ENCODE measurements at places on chromosomes 1 and 21.

GRCh38 chr1:245986404-245987218, 520.5 kb downstream of the SMYD3 start:
- no peak for DNase-seq

- no peak for DNase-seq
Observed at GRCh38 chr1:117605164-117605773, 579 bp upstream of the TENT5C start.

DNA sequence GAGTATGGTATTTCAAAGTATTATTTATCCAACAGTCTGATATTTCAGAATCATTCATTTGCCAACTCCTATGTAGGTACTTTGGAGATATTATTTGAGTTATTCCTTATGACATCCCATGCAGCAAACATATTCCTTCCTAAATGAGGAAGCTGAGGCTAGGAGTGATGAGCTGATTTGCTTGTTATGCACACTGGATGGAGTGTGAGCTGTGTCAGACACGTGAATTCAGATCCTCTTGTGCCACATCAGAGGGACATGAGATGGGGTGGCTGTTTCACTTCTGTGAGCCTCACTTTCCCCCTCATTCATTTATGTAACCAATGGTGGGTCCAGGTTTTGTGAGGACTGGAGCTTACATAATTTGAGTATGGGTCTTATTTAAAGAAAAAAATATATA, 215.9 kb downstream of the DISC1 start:
- DNase-seq: no peak

DNA sequence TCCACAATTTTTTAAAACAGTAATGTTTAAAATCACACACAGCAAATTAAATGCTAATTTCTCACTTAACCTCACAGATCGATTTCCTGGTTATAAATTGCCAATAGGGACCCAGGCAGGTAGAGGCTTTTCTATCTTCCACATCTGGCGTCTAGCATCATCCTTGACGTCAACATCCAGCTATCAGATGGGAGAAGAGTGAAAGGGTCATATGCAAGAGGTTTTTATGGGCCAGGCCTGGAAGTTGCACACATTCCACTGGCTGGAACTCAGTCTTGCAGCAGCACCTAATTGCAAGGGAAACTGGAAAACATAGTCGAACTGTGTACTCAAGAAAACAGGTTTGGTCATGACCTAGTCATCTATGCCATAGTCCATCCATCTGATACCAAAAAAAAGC, 6.0 kb upstream of the EEIG2 start:
- no peak for DNase-seq

DNA sequence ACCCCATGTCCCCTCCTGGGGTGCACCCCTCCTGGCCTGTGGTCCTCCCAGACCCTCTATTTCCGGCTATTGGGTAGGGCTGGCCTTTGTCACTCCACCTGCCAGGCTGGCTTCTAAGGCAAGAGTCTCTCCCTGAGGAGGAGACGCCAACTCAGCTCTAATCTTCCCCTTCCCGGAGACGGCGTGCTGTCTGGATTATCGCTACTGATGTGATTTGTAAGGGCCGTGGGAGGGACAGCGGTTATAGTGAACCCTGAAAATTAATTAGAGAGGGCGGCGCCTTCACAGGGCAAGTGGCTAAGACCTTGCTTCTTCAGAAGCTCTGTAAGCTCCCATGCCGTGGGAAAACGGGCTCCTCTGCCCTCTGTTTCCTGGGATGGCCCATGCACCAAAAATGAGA, 207.0 kb upstream of the VAMP3 start:
- DNase-seq: no peak

DNA sequence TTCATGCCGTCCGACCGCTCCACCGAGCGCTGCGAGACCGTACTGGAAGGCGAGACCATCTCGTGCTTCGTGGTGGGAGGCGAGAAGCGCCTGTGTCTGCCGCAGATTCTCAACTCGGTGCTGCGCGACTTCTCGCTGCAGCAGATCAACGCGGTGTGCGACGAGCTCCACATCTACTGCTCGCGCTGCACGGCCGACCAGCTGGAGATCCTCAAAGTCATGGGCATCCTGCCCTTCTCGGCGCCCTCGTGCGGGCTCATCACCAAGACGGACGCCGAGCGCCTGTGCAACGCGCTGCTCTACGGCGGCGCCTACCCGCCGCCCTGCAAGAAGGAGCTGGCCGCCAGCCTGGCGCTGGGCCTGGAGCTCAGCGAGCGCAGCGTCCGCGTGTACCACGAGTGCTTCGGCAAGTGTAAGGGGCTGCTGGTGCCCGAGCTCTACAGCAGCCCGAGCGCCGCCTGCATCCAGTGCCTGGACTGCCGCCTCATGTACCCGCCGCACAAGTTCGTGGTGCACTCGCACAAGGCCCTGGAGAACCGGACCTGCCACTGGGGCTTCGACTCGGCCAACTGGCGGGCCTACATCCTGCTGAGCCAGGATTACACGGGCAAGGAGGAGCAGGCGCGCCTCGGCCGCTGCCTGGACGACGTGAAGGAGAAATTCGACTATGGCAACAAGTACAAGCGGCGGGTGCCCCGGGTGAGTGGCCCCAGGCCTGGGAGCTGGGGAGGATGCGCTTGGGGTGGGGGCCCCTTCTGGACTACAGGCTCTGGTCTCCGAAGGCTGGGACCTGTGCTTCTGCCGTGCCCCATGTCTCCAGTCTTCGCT, 1.1 kb downstream of the SKI start:
- DNase-seq: peak; percentile 70

DNA sequence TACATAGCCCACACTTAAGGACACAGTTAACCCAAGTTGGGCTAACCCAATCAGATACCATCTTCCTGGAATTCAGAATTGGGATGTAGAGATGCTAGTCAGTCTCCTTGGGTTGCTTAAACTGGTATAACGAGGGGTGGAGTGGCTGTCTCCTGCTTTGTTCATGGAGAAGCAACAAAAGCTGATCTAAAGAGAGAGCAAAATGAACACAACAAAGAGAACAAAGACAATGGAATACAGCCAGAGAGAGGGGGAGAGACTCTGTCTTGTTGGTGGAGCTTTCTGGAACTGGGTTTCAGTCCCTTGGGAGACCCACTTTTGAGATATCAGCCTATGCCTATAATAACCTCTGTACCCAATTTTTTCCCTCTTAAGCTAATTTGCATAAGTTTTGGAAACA, 138.1 kb downstream of the ATG4C start:
- DNase-seq: no peak

DNA sequence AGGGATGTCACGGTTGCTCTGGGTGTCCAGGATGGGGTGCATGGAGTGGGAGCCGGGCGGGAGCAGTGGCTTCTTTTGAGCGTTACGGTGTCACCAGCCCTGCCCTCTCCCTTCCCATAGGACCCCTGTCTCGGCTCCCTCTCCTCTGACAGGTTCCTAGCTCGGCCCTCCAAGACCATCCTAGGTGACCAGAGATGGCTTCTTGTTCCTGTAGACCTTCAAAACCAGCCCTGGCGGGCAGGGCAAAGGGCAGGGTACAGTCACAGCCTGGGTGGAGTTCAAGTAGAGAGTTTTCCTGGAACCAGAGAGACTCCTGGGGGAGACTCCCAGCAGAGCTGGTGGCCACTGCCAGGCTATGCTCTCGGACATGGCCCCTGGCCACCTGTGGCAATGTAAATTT, 345.6 kb upstream of the AJAP1 start:
- no peak for DNase-seq

DNA sequence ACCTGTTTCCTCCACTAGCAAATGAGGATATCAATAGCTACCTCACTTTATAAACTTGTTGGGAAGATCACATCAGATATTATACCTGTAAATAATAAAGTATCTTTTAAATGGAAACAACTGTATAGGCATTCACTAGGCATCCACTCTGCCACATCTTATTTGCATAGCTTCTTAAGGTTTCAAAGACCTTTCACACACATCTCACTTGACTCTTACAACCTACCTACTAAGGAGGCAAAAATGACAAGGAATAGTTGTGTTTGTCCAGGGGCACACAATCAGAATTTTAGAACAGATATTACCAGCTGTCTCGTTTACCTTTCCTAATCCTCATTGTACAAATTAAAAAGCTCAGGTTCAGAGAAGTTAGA, 51.5 kb downstream of the VANGL2 start:
- no peak for DNase-seq

DNA sequence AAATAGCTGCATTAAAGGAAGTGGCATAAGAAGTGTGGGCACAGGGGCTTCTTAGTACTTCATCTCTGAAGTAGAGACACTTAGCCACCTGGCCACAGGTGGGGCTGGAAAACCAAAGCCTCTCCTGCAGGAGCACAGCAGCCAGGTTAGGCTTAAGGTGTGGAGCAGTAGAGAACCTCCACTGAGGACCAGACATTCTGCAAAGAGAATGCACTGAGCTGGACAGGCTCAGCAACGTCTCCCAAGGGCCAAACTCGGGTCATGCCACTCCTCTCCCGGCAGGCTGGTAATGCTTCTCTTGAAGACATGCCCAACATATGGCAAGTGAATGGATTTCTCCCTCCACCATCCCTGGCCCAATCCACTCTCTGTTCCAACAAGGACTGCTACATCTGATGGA, 33.0 kb upstream of the LRRC38 start:
- DNase-seq: no peak

GRCh38 chr1:167984886-167985489, 48.1 kb upstream of the MPC2 start:
- peak; percentile 3 for DNase-seq

DNA sequence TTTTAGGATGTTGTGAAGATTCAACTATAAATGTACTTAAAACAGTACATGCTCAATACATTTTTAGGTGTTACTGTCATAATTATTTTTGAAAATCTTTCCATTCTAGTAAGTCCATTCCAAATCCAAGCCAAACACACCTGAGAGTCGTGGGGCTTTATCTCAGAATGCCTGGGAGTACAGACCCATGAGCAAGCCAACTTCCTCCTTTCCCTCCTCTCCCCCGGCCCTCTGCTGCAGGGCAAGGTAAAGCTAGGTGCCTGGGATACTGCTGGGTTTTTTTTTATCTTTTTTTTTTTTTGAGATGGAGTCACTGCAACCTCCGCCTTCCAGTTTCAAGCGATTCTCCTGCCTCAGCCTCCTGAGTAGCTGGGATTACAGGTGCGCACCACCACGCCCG, 16.5 kb downstream of the TMEM51 start:
- DNase-seq: no peak

- no peak for DNase-seq
Observed at GRCh38 chr21:28908351-28908750, 84.3 kb downstream of the LTN1 start.

- DNase-seq: no peak
Observed at GRCh38 chr1:85976516-85977205, 179.9 kb downstream of the COL24A1 start.

GRCh38 chr1:169964206-169964605, 70.5 kb upstream of the SCYL3 start:
- DNase-seq: no peak

DNA sequence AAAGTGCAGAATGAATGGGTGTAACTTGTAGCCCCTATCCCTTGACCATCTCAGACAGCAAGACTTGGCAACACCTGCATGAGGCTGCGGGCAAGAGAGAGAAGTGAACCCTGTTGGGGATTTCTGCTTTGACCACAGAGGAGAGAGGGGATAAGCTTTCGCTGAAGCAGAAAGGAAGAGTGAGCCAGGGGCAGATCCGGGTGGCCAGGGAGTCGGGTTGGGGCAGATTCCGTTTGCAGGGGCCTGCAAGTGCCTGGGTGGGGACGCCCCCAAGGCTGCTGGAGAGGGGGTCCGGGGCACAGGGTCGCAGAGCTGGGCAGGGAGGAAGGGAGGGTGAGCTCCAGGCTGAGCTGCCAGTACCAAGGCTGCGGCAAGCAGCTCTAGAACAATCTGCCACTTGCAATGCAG, 25.3 kb upstream of the PIK3CD start:
- DNase-seq: peak; percentile 20

- peak; percentile 21 for DNase-seq
Observed at GRCh38 chr1:42680921-42681683, 1.1 kb upstream of the YBX1 start.

GRCh38 chr21:45998871-45999580, 17.5 kb downstream of the COL6A1 start:
- DNase-seq: no peak

DNA sequence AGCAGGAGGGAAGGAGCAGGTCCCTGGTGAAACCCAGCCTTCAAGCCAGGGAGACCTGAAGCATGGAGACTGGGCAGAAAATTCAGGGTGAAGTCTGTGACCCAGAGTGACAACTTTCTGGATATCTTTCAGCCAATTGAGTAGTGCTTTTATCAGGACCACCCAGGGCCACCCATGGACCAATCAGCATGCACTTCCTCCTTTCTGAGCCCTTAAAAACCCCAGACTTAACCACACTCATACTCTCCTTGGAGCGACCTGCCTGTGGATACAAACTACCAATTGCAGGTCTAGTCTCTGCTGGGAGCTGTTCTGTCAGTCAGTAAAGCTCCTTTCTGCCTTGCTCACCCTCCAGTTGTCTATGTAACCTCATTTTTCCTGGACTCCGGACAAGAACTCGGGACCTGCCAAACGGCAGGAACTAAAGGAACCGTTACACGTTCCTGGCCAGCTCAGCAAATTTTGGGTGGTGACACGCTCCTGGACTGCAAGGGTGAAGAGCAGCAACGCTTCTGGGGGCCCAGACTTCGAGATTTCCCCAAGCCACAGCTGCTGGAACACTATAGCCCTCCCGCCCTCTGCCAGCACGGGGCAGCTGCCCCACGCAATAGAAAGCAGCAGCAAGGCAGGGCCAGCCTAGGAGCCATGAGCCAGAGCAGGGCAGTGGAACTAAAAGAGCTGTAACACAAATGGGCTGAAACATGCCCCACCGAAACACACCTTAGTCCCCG, 1183.4 kb downstream of the AMY1C start:
- DNase-seq: no peak

- no peak for DNase-seq
Observed at GRCh38 chr21:44414291-44415072, 40.8 kb upstream of the LRRC3 start.

DNA sequence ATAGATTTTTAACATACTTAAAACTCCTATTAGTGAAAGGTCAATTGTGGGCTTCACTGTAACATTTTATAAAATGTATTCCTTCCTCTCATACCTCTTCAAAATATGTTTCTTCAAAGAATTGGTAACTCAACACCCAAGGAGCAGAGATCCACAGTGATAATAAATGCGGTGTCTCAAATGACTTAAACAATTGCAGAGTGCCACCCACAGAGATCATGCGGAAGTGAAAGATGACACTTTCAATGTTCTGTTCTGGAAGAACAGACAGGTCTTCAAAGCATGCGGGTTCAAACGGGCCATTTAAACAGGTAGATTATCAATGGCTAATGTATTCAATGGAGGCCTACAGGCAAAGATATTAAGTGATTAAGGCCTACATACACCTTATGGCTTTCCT, 157.0 kb upstream of the GREM2 start:
- no peak for DNase-seq

GRCh38 chr1:206609229-206609991, 2.9 kb downstream of the EIF2D start:
- DNase-seq: no peak

- DNase-seq: no peak
Observed at GRCh38 chr1:231207437-231207836, 33.6 kb upstream of the GNPAT start.

GRCh38 chr21:37845535-37845934, 70.7 kb downstream of the KCNJ6 start:
- DNase-seq: no peak
